ENCODE measurements at places on chromosomes 5 and 9.

GRCh38 chr5:73545403-73545779, 20.0 kb downstream of the ANKRA2 start:
- no peak for DNase-seq

DNA sequence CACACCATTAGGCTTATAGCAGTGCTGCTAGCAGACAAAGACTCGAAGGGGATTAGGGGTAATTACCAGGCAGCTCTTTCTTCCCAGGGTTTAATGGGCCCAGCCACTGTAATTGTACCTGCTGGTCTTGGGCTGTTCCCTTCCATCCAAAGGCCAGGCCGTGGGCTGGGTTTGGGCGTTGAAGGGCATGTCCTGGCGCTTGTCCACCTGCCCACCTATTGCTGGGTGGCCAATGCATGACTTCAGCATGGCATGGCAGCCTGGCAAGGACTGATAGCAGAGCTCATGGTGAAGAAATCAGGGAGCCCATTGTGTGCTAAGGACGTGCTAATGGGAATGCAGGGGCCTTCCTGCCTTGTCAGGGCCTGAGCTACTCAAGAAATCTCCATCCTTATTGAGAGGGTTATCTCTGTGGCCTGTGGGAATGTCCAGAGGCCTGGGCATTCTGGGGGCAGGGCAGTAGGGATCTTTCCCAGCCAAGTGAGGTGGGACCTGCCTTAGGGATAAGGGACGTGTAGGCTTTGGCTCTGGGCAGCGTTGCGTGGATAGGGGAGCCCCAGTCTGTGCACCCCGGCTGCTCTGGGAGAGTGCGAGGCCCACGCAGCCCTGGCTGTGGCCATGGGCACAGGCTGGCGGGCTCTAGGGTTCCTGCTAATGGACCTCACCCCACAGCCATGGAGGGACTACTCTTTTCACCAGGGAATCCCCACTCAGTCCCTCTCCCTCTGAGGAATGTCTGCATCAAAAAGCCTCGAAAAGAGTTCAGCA, 116.1 kb upstream of the PITX1 start:
- peak; percentile 86 for DNase-seq

GRCh38 chr9:134134949-134135342, 936 bp upstream of the WDR5 start:
- no peak for DNase-seq

GRCh38 chr9:95980262-95981125, 105.0 kb downstream of the ERCC6L2 start:
- DNase-seq, result no peak

DNA sequence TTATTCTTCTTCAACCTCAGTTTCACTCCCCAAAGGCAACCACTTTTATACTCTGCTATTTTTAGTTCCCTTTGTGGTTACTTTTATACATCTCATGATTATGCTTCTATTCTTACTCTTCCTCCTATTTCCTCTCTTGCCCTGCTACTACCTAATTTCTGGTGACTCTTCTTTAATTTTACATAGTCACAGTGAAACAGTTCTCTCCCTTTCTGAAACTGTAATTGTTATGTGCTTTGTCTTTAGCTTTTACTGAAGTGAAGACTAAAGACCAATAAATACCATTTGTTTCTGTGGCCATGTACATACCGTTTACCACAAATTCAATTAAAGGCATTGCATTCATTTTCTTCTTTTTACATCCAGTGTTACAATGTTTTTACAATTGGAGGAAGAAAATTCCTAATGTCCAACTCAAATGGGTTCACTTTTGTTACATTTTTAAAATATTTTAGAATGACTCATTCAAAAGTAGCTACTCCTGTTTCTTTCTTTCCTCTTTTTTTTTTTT, 410.6 kb downstream of the PSAT1 start:
- no peak for DNase-seq

DNA sequence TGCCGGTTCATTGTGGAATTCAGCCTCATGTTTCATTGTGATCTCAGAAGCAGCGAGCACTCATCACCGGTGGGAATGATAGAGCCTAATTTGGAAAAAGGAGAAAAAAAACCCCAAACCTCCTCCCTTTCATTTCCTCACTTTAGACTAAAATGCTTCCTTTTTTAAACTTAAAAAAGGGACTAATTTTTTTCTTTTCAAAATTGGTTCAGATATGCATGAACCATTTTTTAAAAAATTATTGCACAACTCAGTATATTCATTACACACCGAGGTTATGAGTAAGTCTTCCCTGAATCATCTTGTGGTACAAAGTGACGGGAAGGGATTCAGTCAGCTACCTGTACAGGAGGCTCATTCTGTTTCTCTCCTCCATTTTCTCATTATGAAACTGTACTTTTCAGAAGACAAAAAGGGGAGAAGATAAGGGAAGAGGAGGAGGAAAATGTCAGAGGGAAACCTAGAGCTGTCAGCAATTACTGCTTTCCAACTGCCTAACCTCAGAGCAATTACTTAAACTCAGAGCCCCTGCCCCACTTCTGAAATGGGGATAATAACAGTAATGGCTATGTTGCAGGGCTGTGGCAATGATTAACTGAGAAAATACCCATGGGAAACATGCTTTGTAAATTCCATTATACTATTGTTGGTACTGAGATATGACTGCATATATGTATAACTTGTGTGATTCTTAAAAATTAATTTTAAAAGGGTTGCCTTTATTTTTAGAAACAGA, 24.0 kb downstream of the GALNT10 start:
- DNase-seq, result no peak

DNA sequence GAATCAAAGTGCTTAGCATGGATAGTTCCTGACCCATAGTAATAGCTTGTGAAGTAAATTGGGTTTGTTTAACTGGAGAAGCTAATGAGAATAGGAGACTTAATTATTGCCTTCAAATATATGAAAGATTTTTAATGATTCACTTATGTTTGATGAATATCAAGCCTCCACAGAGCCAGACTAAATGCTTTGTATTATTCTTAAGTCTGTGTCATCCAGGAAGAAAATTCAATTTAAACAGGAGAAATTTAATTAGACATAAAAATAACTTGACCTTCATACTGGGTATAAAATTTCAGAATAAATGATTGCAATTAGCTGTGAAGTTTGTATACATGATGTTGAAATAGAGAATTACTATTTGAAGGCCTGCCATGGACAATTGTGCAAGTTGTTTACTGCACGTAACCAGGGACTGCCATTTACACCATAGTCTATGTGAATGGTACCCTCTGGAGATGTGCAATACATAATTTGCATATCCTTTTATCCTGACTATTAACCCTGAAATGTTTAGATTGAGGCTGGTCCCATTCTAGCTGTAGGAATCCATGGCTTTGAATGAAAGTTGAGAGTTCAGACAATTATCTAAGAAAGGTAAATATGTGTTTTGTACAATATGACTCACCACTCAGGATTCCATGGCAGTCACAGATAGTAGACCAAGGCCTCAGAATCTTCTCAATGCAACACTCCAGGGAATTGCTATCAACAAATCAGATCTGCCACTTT, 133.5 kb upstream of the IL12B start:
- no peak for DNase-seq

DNA sequence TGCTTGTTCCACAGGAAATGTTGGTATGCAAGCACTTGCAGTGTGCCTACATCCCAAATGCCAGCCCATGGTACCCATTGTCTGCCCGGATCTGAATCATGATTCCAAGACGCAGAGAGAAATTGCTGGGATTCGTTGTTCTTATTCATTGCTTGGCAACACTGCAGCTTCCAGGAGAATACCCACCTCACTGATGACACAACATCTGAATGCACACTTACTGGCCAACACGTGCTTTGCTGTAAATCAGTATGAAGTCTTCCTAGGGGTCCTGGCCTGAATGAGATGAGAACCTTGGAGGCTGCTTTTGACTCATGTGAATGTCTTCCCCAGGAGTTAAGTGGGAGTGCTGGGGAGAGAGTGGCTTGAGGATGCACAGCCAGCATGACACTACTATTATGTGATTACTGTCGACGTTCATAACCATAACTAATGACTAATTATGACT, 11.6 kb downstream of the SRD5A1 start:
- DNase-seq, result no peak

GRCh38 chr5:118616281-118616680, 372.1 kb downstream of the DTWD2 start:
- no peak for DNase-seq

- DNase-seq, result no peak
Measured at GRCh38 chr5:133485468-133485867, 126.9 kb downstream of the FSTL4 start.

DNA sequence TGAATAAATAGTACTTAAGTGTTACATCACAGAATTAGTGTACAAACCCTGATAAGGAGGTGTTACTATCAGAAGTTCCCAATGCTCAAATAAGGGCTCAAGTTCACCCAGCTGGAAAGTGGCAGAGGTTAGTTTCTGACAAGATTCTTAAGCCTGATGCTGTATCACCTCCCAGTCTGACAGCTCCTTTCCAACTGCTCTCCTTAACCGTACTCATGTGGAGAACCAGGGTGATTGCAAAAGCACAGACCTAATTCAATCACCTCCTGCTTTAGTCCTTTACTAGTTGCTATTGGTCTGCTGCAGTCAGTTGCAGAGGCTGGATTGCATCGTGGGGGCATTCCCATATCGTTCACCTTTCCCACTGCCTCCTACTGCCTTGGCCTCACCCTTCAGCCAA, 100.4 kb upstream of the ZNF618 start:
- DNase-seq, result no peak

- no peak for DNase-seq
Measured at GRCh38 chr5:39759701-39760100, 334.9 kb upstream of the DAB2 start.

DNA sequence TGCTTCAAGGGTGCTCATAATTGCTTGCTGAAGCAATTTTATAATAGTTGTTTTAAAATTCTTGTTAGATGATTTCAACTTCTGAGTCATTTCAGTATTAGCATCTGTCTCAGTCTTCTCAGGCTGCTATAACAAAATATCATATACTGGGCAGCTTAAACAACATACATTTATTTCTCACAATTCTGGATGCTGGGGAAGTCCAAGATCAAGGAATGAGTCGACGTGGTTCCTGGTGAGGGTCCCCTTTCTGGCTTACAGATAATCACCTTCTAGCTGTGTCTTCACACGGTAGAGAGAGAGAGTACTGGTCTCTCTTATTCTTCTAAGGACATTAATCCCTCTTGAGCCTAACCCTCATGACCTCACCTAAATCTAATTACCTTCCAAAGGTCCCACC, 160.4 kb downstream of the SIL1 start:
- DNase-seq, result no peak

DNA sequence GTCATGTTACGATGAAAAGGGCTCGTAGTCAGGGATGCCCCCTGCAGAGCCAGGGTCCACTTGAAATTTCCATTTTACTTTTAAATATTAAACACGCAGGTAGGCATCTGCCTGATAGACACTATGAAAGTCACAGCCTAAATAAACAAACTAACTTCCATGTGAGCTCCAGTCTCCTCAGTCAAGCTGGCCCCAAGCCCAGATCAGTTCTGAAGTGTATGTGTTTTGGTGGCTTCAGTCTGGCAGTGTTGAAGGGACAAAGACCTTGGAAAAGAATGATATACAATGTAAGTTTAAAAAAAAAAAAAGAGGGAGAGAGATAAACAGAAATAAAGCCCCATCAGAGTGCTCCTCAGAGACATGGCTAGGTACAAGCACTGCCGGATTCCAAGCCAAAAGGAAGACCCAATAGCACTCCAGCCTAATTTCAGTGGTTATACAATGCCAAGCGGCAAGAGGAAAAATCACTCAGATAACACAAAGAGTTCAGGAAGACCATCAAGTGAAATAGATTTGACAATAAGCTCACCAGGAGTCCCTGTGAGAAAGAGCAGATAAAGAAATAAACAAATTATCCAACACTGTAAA, 181.0 kb downstream of the BNC2 start:
- DNase-seq, result no peak

DNA sequence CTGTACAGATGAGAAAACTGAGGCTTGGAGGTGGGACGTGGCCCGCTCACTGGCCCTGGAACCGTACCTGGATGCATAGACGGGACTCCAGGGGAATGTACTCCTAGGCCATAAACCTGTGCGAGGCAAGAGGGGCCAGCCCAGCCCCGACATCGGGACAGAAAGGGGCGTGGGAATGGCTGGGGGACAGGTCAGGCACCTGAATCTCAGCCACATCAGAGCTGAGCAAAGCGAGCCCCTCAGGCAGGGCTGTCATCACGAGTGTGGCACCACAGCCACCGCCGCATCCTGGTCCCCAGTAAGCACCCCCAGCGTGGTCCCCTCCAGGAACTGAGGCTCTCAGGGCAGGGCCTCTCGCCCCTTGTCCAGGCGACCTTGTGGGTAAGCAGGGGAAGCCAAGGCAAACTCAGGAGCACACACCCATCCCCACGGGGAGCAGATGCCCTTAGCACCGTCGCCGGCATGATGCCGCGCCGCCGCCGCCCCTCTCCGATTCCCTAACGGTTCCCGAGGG, 16.5 kb downstream of the NACC2 start:
- DNase-seq, result peak; percentile 1

DNA sequence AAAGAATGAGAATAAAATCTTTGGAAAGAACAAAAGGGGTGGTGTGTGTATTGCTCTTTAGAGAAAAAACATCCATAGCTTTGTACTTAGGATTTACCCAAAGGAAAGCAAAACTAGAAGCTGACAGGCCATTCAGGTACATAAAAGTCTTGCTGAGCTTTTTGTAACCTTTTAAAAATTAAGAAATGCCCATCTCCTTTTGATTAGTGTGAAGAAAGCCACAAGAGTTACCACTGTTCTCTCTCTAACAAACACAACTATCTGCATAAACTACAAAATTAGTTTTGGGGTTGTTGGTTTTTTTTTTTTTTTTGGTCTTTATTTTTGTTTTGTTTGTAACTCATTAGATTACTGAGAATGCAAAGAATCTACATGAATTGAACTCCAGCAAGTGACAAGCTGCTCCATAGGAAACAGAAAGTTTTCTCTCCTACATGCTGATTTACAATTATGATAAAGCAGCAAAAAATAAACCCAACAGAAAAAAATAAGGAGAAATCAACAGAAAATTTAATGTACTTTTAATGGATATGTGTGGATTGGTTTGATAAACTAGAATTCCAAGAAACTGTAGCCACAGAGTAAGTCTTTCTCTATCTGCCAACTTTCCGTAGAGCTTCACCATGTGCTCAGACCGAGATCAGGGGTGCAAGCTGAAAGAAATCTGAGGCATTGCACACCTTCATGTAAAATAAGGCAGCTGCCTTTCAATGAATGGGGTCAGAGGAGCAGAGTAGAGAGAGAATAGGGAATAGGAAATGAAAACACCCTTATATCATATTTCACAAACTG, 12.3 kb downstream of the BAAT start:
- no peak for DNase-seq

DNA sequence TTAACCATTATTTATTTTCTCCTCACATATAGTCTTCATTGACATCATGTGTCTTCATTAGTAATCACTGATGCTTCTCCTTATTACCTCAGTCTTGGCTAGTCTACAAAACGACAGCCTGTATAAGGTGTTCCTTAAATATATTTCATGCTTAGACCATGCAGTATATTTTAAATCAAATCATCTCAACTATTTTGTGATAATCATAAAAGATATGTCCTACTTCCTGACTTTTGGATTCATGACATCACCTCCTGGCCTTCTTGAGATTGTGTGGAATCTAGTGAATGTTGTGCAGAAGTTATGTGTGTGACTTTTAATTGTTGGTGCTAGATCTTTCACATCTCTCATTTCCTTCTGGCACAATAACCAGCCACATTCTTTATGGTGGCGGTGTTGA, 1339.3 kb upstream of the C9orf72 start:
- DNase-seq, result no peak

- no peak for DNase-seq
Measured at GRCh38 chr9:32969270-32969669, 32.2 kb downstream of the APTX start.

All from neural progenitor cell (in vitro differentiated cells).